ENCODE measurements at places on chromosomes 16 and 17.

- H3K4me3 ChIP-seq, result peak overlapping the region; percentile 54
- no peak overlapping the region for H3K27ac ChIP-seq
- peaks cover 100% of the 10 kb centered on the region for H3K27me3 ChIP-seq
- no peak for DNase-seq
Observed at GRCh38 chr17:48625495-48626244, 488 bp downstream of the HOXB9 start.

DNA sequence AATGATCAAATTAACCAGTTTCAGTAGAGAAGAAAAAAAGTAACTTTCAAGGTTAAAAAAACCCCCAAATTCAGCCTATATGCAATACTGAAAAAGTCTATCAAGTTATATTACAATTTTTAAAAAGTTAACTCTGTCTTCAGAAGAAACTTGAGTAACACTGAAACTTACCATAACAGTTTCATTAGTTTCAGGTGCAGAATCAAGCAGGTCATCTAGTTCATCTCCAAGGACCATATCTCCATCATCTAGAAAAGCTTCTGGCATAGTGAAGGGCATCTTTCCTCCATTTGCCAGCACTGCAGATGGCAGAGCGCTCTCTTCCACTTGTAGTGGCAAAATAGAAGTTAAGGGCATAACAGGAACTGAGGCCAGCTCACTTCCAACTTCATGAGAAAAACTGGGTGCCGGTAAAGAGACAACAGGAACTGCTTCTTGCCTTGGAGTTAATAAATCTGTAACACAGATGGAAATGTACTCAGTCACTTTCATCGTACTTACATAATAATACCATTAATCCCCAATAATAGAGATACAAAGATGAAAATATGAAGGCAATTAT, 22.9 kb downstream of the ZC3H7A start:
- no peaks in the 10 kb centered on the region for H3K27me3 ChIP-seq
- H3K4me3 ChIP-seq, result no peak overlapping the region
- H3K4me1 ChIP-seq, result no peaks in the 10 kb centered on the region

DNA sequence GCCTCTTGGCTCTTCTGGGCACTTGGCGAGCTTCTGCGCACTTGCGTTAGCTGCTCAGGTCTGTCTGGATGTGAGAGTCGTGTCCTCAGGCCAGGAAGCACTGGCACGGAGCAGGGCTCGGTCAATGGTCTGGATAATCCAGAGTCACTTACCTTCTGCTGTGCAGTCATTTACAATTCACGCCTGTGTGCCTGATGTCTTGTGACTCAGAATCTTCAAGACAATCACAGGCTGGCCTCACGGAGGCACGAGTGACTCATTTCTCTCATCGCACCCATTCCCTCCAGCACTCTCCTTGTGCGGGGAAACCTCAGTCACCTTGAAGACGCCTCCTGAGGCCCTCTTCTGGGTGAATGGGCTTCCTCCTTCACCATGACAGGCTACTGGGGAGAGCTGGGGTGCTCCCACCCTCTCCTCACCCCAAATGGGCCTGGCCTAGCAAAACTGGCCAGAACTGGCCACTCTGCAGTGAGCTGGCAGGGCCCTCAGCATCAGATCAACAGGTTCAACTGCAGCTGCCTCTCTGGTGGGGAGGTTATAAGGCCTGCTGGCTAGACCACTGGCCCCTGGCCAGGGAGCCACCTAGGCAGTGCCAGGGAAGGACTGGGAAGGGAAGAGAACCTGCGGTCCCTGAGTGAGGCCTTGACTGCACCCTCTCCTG, 1.9 kb upstream of the CAPN15 start:
- H3K36me3 ChIP-seq, result peaks cover 1% of the 10 kb centered on the region
- peaks cover 38% of the 10 kb centered on the region for H3K4me1 ChIP-seq
- H3K27ac ChIP-seq, result peak overlapping the region; percentile 83

- no peak overlapping the region for H3K27ac ChIP-seq
- H3K4me1 ChIP-seq, result peaks cover 4% of the 10 kb centered on the region
- peaks cover 43% of the 10 kb centered on the region for H3K27me3 ChIP-seq
- no peak overlapping the region for H3K4me3 ChIP-seq
- H3K36me3 ChIP-seq, result no peaks in the 10 kb centered on the region
Observed at GRCh38 chr17:63997341-63998048, 656 bp upstream of the PRR29 start.

GRCh38 chr17:82301916-82302567, 15.4 kb downstream of the CD7 start:
- no peak overlapping the region for H3K4me3 ChIP-seq
- no peaks in the 10 kb centered on the region for H3K27me3 ChIP-seq
- H3K36me3 ChIP-seq, result no peaks in the 10 kb centered on the region
- no peak for DNase-seq
- peaks cover 41% of the 10 kb centered on the region for H3K4me1 ChIP-seq
- H3K27ac ChIP-seq, result peak overlapping the region; percentile 31

- no peak overlapping the region for H3K27ac ChIP-seq
- peaks cover 17% of the 10 kb centered on the region for H3K4me1 ChIP-seq
- peaks cover 4% of the 10 kb centered on the region for H3K36me3 ChIP-seq
- H3K27me3 ChIP-seq, result peaks cover 3% of the 10 kb centered on the region
Observed at GRCh38 chr16:27740496-27741201, 190.7 kb downstream of the KATNIP start.

DNA sequence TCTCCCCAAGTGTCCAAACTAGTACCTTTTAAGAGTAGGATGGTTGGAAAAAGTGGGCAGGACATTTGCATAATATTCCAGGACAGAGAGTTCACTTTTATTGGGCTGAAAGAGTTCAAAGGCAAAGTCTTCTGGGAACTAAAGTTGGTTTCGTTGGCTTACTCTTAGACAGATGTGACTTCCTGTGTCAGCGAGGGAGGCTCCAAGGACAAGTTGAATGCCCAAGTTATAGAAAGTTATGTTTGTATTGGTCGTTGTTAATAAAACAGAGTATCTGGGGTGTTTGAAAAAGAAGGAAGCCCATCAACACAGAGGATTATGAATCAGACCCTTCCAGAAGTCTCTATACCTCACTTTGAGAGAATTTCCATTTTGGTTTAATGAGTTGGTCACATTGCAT, 117.3 kb upstream of the TBX2 start:
- no peak overlapping the region for H3K27ac ChIP-seq
- H3K27me3 ChIP-seq, result no peaks in the 10 kb centered on the region
- H3K36me3 ChIP-seq, result no peaks in the 10 kb centered on the region
- DNase-seq, result no peak

DNA sequence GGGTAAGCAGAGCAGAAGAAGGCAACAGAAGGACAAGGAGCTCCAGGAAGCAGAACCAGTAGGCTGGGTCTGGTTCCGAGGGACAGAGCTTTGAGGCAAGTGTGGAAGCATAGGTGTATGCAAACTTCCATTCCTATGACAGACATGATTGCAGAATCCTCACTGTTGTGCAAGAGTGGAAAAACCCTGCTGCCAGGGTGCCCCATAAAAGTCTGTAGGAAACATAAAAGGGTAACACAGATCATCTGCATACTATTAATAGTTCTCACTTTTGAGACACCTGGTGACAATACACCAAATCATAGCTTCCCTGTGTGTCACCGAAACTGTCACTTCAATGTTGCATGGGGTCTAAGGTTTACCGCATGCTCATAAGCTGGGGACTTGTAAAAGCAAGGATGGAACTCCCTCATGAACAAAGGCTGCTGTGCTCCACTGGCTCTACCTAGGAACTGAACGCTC, 39.7 kb downstream of the ARHGAP17 start:
- no peak overlapping the region for H3K4me3 ChIP-seq
- peaks cover 14% of the 10 kb centered on the region for H3K4me1 ChIP-seq
- H3K27ac ChIP-seq, result no peak overlapping the region
- no peaks in the 10 kb centered on the region for H3K27me3 ChIP-seq

DNA sequence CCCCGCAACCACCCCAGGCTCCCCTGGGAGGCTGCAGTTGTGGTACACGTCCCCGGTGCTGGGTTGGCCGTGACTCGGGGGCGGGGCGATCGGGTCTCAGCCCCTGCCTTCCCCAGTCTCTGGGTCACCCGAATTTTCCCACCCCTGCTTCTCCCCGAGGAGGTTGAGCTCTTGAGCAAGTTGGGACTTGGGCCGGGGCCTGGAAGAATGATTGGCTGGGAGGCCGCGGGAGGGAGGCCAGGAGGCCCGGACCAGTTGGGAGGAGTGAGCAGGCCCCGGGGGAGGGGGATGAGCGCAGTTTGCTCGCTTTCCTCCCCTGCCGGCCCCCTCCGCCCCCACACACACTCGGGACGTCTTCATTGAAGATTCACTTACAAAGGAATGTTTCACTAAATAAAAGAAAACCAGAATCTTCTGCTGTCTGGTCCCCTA, 4.5 kb upstream of the HEXIM1 start:
- DNase-seq, result no peak
- no peak overlapping the region for H3K4me3 ChIP-seq
- no peaks in the 10 kb centered on the region for H3K36me3 ChIP-seq
- H3K27me3 ChIP-seq, result no peaks in the 10 kb centered on the region
- H3K4me1 ChIP-seq, result peaks cover 27% of the 10 kb centered on the region
- H3K27ac ChIP-seq, result peak overlapping the region; percentile 61

GRCh38 chr17:79983456-79983855, 52.2 kb downstream of the TBC1D16 start:
- H3K4me1 ChIP-seq, result no peaks in the 10 kb centered on the region
- no peak overlapping the region for H3K27ac ChIP-seq
- H3K4me3 ChIP-seq, result no peak overlapping the region

GRCh38 chr16:72969146-72969545, 78.8 kb downstream of the ZFHX3 start:
- no peak for DNase-seq
- no peak overlapping the region for H3K4me3 ChIP-seq
- H3K27ac ChIP-seq, result no peak overlapping the region
- no peaks in the 10 kb centered on the region for H3K4me1 ChIP-seq
- no peaks in the 10 kb centered on the region for H3K27me3 ChIP-seq
- no peaks in the 10 kb centered on the region for H3K36me3 ChIP-seq

- DNase-seq, result no peak
- no peaks in the 10 kb centered on the region for H3K36me3 ChIP-seq
- peak overlapping the region; percentile 88 for H3K4me3 ChIP-seq
- peaks cover 9% of the 10 kb centered on the region for H3K4me1 ChIP-seq
- H3K27me3 ChIP-seq, result peaks cover 19% of the 10 kb centered on the region
Observed at GRCh38 chr17:59331929-59332748, 684 bp downstream of the YPEL2 start.

DNA sequence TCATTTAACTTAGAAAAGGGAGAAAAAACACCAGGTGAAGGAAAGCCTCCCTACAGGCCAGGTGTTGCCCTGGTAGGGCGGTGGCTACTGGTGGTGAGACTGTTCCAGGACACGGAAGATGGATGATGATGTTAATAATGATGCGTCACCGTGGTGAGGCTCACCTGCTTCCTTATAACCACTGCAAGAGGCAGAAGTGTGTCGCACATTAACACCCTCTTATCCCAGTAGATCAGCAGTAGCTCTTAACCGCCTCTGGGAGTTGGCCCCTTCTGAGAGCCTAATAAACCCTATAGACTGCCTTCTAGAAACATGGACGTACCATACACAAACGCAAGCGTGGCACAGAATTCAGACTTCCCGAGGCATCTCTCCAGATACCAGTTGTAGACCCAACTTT, 7.8 kb downstream of the BFAR start:
- H3K4me1 ChIP-seq, result peaks cover 30% of the 10 kb centered on the region
- H3K36me3 ChIP-seq, result peaks cover 37% of the 10 kb centered on the region
- peak overlapping the region; percentile 88 for H3K27ac ChIP-seq
- H3K27me3 ChIP-seq, result no peaks in the 10 kb centered on the region

- H3K4me1 ChIP-seq, result no peaks in the 10 kb centered on the region
- no peaks in the 10 kb centered on the region for H3K36me3 ChIP-seq
Observed at GRCh38 chr17:3485481-3486068, 9.8 kb downstream of the ASPA start.

DNA sequence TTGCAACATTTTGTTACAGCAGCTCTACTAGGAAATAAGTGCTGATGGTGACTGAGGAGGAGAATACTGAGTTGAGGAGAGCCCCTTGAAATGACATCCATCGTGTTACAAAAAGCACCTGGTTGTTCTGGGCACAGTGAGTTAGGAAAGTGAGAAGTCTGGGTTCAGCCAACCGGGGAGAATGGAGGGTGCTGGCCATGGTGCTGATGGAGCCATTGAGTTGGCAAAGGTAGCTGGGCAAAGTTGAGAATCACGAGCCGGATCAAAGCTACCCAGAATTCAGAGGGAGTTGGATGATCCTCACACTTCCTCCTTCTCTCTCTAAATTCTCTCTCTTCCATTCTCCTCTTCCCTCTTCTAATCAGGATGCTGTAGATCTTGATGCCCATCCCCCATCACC, 35.0 kb upstream of the ASIC2 start:
- H3K27ac ChIP-seq, result no peak overlapping the region
- H3K4me3 ChIP-seq, result no peak overlapping the region
- no peaks in the 10 kb centered on the region for H3K4me1 ChIP-seq

DNA sequence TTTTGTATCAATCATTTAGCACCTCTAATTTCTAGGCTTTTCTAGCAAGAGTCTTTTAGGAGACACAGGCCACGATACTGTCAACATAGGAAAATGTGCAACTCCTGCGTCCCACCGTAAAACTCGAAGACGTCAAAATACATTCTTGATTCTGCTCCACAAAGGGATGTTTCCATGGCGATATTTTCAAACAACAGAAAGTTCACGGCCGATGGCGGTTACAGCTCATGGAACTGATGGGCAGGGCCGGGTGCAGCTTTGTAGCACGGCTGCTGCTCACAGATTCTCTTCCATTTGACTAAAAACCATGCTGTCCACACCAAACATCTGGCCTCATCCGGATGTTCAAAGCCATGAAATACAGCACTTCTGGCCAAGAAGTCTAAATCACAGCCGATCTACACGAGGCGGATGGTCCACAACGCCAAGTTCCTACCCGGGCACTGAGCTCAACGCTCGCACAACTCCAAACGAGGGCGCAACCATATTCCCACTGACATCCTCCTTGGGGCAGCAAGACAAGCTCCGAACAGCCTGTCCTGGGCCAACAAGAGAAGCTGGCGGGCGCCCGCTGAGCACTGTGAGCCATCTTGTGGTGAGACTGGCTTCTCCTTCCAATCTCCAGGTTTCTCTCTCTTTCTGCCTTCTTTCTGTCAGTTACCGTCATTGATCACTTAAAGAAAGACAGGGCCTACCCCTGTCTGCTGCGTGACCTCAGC, 79.8 kb downstream of the ZNF778 start:
- peaks cover 20% of the 10 kb centered on the region for H3K36me3 ChIP-seq
- H3K4me3 ChIP-seq, result no peak overlapping the region
- no peaks in the 10 kb centered on the region for H3K27me3 ChIP-seq
- no peak overlapping the region for H3K27ac ChIP-seq

GRCh38 chr17:17837380-17837821, 615 bp upstream of the SREBF1 start:
- no peaks in the 10 kb centered on the region for H3K27me3 ChIP-seq
- H3K27ac ChIP-seq, result peak overlapping the region; percentile 98
- peak overlapping the region; percentile 78 for H3K4me3 ChIP-seq
- DNase-seq, result no peak
- peaks cover 4% of the 10 kb centered on the region for H3K36me3 ChIP-seq

- H3K27ac ChIP-seq, result peak overlapping the region; percentile 73
- no peak for DNase-seq
- peaks cover 26% of the 10 kb centered on the region for H3K4me1 ChIP-seq
- no peak overlapping the region for H3K4me3 ChIP-seq
- no peaks in the 10 kb centered on the region for H3K36me3 ChIP-seq
Observed at GRCh38 chr17:50850640-50851039, 15.3 kb downstream of the WFIKKN2 start.
